ENCODE measurements at places on chromosomes 11 and 22.

GRCh38 chr11:125489166-125489565 is 6.9 kb downstream of the FEZ1 start:
- no peak for DNase-seq

- DNase-seq, result no peak
Observed at GRCh38 chr11:110093407-110094297, 460 bp downstream of the ZC3H12C start.

- no peak for DNase-seq
Observed at GRCh38 chr11:87405843-87406242, 368.1 kb downstream of the TMEM135 start.

DNA sequence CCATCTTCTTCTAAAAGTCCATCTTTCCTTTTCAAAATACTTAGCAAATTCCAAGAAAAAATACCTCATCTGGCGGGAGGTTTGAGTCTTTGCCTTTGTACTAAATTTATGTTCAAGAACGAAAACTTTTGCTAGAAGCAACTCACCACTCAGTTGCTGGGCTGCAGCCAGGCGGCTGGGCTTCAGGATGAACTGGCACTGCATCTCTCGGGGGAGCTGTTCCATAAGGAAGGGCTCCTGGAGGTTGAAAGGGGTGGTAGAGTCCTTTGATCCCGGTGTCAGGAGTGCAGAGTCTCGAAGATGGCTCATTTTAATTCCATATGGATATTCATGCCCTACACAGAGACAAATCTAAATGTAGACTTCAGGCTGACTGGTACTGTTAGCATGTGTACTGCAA is 105.8 kb downstream of the ARHGAP20 start:
- DNase-seq, result no peak

DNA sequence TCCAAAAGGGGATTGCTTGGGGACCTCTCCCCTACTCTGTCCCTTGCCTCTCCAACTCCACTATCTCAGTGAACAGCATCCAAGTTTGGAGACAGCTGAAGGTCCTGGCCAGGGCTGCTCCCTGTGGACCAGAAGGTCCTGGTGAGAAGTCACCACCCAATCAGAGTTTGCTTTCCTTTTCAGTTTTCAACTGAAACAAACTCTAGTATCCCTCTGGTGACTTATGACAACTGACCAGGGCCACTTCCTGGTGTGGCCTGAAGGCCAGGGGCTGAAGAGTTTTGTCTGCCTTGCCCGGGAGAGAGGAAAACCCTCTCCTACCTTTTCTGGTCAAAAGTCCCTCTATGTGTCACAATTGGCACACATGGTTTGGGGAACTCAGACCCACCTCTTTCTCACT is 5.1 kb downstream of the JAML start:
- DNase-seq, result no peak

DNA sequence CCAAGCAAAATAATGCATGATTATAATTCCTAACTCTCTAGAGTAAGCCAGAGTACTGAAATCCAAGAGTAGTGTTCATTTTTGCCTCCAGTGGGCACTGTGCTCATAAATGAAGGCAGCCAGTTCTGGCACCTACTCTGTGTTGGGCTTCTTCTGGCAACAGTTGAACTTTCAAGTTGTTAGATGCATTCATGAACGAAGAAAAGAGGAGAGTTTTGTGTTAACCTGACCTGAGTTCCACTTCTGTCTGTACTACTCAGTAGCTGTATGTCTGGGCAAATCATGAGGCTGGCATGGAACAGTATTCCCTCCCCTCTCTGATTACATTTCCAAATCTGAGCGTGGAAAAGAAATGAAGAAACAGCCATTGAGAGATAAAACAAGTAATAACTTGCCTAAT is 20.3 kb upstream of the TENM4 start:
- DNase-seq, result peak; percentile 37

- DNase-seq, result no peak
Observed at GRCh38 chr22:39773503-39773902, 120.1 kb downstream of the ENTHD1 start.

GRCh38 chr11:86938203-86938899 is 16.8 kb downstream of the FZD4 start:
- DNase-seq, result no peak

DNA sequence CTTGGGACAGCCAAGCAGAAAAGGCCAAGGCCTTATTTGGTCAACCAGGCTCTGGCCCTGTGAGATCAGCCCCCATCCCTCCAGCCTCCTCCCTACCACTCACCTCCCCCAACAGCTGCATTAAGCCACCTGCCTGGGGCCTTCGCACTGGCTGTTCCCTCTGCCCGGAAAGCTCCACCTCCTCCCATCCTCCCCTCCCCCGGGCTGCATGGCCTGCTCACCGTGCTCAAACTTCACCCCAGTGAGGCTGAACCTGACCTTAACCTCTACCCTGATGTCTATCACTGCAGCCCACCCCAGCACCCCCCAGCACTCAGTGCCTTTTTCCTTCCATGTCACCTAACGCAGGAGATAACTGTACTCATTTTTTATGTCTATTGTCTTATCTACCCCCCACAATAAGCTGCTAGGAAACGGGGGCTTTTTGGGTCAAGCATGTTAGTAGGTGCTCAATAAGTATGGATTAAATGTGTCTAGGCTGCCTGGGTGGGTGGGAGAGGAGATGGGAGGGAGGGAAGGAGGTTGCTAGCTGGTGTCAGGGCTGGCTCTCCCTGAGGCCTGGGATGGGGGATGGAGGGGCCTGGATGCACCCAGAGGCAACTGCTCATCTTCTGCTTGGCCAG is 912 bp downstream of the PTPRCAP start:
- DNase-seq, result no peak

GRCh38 chr11:79366218-79366617 is 74.6 kb downstream of the TENM4 start:
- DNase-seq, result no peak

DNA sequence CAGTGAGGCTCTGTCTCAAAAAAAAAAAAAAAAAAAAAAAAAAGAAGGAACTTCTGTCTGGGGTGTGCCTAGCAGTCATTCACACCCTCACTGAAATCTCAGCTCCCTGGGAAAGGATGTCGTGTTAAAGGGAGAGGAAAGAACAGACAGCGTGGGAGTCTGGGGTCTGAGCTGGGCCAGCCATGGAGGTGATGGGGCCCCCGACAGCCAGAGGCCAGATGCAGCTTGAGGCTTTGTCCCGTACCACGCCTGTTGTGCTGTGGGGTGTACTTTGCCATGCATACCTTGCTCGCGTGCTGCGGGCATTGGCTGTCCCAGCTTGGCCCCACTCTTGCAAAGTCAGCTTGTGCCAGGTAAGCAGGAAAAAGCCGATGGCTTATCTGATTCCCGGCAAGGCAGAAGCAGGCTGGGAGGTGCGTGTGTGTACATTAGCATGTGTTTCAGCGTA is 4.6 kb downstream of the SYT12 start:
- no peak for DNase-seq

GRCh38 chr11:93063086-93063485 is 93.6 kb downstream of the MTNR1B start:
- DNase-seq, result no peak

- DNase-seq, result no peak
Observed at GRCh38 chr11:64312947-64313346, 4.4 kb downstream of the TRMT112 start.

DNA sequence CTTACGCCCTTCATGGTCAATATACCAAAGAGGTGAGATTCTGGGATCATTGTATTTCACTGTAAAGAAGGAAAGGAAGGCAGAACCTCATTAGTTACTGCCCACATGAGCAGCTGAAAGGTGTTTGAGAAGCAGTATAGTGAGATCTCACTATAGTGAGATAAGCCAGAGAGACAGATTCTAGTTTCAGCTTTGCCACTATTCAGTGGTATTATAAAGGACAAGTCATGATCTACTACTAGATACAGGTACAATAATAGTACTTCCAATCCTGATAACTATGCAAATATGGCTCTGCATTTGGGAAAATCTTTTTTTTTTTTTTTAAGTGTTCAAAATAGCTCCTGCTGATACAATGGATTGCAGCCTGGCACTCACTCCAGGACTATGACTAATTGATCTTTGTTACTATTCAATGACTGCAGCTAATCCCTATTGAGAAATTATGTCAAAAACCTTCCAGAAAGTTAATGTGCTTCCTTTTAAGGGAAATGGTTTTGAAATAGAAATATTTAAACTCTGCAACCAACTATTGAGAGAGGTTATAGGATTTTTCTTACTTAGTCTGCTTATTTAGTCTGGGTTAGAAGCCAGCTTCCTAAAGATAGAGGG is 8.3 kb upstream of the DLAT start:
- DNase-seq, result no peak

DNA sequence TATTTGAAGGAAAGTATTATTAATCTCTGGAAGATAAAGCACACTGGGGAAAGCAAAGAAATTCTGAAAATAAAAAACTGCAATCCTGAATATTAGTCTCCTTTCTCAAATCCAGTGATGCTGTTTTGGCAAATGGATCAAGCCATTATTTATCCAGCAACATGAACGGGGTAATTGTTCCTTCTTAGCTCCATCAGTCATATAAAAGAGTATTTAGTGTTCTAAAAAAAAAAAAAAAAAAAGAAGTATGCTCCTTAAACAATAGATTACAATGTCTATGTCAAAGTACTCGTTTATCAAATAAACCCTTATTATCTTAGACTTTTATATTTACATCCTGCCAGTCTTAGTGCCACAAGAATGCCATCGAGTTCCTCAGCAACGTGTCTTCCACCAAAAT is 1.3 kb downstream of the RDX start:
- DNase-seq, result peak; percentile 48

DNA sequence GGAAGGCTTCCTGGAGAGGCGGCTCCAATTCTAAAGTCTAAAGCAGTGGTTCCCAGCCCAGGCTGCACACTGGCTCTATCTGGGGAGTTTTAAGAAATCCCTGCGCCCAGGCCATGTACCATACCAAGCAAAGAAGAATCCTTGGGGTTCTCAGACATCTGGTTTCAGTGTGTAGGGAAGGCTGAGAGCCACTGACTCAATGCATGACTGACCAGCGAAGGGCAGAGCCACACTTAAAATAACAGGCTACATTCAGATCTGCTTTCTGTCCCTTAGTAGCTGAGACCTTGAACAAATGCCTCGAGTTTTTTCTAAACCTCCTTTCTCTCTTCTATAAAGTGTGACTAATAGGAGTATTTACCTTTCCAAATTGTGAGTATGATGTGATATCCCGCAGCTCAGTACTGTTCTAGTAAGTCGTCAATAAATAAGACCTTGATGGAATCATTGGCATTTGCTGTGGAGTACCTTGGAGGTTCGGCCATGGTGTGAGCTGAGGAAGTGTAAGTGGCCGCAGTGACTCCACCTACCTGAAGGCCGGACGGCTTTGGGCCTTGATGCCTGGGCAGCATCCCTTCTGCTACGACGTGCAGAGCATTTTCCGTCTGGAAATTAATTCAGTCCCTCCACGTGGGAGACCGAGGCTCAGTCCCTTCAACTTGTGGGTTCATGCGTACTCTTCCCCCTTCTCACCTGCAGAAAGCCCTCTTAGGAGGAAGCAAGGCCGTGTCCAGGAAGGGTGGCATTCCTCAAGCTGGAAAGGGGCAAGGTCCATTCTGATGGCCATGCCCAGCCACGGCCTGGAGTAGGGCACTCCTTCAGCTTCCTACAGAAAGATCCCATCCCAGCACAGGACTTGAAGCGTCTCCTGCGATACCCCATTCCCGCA is 25.1 kb downstream of the GLB1L2 start:
- DNase-seq, result no peak

- DNase-seq, result no peak
Observed at GRCh38 chr11:2488004-2488403, 43.2 kb downstream of the KCNQ1 start.

GRCh38 chr11:2529173-2529572 is 84.4 kb downstream of the KCNQ1 start:
- DNase-seq, result no peak

DNA sequence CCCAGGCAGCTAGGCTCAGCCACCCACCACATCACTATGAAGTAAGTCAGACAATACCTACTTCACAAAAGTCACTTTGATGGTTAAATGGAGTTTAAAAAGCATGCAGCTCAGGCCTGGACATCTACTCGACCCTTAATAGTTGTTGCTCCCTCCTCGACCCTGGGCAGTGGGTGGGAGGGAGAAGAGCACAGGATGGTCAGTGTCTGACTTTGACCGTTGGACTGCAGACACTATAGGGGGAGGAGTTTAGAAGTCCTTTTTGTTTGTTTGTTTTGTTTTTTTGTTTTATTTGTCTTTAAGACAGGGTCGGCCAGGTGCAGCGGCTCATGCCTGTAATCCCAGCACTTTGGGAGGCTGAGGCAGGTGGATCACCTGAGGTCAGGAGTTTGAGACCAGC is 38.6 kb upstream of the XBP1 start:
- DNase-seq, result no peak

GRCh38 chr11:79100093-79100910 is 340.5 kb downstream of the TENM4 start:
- DNase-seq, result peak; percentile 72

DNA sequence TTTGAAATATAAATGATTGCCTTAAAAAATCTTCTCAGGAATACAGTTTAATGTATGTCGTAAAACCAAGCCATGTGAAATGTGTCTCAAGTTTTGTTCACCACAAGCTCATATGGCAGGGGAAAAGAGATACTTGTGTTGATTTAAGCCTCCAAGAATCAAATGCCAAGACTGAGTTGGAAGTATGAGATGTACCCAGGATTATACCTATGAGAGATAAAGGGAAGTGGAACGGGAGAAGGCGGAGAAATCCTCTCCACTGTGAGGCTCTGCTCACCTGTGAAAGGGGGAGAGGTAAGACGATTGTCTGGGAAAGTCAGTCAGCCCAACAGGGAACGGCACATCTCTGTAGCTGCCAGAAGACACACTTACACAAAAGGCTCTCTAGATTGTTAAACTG is 124.8 kb downstream of the TRPC6 start:
- no peak for DNase-seq

DNA sequence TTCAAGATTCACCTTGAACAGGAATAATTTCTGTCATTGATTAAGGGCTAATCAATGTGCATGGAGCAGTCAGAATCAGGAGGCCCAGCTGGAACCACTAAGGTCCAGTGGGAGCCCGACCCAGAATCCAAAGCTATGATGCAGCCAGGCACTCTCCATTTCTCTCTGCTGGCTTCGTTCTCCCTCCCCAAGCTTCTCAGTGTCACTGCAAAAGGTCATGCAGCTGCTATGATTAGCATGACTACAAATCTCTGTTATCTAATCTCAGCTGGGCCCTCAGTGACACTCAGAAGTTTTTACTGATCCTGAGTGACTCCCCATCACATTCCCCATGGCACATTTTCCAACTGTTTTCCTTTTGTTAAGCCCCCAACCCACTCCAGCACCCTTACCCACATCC is 31.1 kb upstream of the PRSS23 start:
- DNase-seq, result no peak

GRCh38 chr11:21385669-21386440 is 716.5 kb downstream of the NELL1 start:
- DNase-seq, result no peak

GRCh38 chr11:129426038-129426437 is 50.4 kb downstream of the BARX2 start:
- no peak for DNase-seq

GRCh38 chr22:29004647-29005371 is 56.8 kb downstream of the C22orf31 start:
- DNase-seq, result no peak

- DNase-seq, result no peak
Observed at GRCh38 chr11:118924591-118925585, 838 bp downstream of the BCL9L start.
